ENCODE measurements at places on chromosomes 1 and 21.

- DNase-seq = no peak
Observed at GRCh38 chr1:221169447-221169889, 290.2 kb downstream of the HLX start.

- no peak for DNase-seq
Observed at GRCh38 chr1:9312168-9312720, 19.6 kb downstream of the SPSB1 start.

GRCh38 chr1:48470481-48470855 is 1.5 kb downstream of the SPATA6 start:
- DNase-seq = peak; percentile 42

DNA sequence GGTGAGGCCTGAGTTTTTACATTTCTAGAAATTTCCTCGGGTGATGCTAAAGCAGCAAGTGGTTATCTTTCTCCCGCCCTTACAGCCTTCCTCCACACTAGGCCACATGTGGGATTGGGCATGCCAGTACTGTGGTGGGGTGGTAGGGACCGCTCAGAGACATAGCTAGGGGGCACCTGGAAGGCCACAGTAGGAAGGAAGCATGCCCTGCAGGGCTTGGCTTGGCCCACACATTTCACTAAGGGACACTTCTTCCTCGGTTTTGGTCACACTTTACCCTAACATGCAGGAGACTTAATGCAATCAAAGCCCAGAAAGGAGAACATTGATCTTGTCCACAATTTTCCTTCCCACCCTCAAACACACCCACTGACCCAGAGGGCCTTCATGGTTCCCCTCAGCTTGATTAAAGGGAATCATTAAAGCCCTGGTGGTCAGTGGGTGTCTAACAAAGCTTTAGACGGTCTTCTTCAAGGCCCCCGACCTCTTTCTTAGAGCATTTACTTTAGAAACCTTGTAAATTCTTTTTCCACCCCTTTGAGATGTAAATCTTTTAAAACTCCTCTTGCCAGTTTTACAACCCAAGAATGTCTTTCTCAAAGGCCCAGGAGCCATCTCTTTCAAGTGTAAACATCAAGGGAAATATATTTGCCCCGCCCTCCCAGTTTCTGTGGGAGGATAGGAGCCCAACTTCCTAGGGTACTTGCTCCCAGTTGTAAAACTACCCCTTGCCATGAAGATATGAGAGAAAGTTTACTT is 246.4 kb upstream of the PTBP2 start:
- no peak for DNase-seq

DNA sequence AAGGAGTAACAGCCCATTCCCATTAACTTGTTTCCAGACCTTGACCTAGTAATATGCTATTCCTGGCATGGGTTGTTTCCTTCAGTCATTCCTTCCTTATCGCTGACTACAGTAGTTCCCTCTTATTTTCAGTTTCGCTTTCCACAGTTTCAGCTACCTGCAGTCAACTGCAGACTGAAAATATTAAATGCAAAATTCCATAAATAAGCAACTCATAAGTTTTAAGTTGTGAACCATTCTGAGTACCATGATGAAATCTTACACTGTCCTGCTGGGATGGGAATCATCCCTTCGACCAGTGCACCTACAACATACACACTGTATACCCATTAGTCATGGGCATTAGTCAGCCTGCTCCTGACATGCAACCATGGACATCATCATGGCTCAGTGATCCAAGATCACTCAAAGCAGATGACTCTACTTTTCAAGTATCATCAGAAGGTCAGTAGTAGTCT is 66.7 kb downstream of the CCDC30 start:
- DNase-seq = no peak

GRCh38 chr1:18240906-18241305 is 133.3 kb downstream of the IGSF21 start:
- DNase-seq = no peak

DNA sequence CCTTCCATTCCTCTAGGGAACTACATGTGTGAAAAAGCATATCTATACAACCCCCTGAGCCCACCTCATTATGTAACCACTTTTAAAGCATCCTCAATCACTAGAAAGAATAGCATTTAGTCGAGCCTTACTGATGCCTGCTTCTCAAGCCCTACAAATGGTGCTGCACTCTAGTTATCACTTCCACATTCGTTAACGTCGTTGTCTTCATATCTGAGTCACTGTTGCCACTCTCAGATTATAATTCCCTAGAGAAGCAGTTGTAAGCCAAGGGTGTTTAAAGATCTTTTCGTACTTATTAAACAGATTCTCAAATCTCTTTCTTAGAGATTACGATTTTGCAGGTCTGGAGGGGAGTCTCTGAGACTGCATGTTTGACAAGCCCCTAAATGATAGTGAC is 16.5 kb downstream of the ATP1B1 start:
- DNase-seq = no peak

GRCh38 chr1:67789551-67789950 is 43.7 kb downstream of the GNG12 start:
- DNase-seq = no peak

DNA sequence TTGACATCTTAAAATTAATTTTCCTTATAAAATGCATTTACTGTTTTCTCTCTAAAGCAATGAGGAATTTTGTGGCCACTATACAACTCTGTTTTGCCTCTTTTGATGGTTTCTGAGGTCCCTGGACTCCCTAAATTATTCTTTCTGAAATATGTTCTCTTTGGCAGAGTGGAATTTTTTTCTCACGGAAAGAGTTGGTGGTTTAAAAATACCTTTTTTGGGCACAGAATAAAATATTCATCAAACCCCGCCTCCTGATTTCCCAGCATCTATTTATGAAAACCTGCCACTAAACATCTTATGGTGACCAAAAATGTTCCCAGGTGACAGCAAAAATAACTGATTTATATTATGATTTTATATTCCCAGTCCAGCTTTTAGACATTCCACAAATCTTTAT is 165.3 kb upstream of the SYT6 start:
- no peak for DNase-seq

DNA sequence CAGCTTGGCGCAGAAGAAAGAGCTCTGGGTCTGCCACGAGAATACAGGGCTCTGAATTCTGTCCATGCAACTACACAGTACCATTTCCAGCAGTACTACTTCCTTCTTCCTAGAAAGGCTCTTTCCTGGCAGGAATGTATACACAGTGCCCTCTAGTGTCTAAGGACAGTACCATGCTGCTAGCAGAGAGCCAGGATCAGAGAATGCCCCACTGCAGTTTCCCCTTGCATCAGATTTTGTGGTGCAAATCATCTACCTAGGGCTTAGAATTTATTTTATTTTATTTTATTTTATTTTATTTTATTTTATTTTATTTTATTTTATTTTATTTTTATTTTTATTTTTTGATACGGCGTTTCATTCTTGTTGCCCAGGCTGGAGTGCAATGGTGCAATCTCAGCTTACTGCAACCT is 50.8 kb downstream of the PAX7 start:
- DNase-seq = no peak

DNA sequence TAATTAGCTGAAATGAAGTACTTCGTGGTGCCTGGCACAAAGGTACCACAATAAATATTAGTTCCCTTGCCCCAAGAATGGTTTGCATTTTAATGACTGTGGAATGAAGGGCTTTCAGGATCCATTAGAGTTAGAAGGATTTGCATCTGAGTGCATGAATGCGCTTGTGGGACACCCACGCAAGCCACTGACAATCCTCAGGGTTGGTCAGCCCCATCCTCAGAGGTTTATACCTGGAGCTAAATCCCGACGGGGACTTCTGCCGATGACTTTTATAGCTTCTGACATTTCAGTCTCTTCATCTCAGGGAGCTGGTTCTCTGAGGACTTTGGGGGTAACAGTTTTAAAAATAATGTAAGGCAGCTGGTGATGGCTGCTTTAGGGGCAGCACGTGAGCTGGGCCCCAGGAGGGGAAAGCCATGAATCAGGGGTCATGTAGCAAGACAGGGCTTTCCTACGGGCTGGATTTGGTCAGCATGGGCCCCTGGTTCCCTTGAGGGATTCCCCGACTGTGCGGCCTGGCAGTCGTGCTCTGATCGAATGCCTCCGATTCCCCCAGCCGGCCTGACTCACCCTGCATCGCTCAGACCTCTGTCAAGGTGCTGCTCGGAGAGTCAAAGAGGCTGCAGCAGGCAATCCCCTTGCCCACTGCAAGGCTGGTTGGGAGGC is 20.8 kb upstream of the IL10 start:
- DNase-seq = no peak

- no peak for DNase-seq
Observed at GRCh38 chr1:118744420-118744819, 243.7 kb downstream of the TBX15 start.
